ENCODE measurements at places on chromosomes 5 and 9.

- DNase-seq: no peak
These were observed 80.2 kb downstream of the PJA2 start for GRCh38 chr5:109329333-109330237.

DNA sequence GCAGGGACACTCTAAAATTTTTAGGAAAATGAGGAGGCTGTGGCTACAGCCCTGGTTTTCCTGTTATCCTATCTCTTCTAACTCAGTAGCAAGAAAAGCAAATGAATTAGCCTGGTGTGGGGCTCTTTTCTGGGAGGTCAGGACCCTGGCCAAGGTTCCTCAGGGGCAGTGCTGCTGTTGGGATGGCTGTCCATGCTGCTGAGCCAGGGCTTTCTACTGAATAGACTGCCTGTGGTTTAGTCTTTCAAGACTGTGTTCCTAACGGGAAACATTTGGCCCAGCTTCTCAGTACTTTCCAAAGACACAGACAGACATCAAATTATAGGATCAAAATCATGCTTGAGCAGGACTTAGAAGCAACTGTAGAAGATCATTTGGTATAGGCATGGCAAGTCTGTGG, 18.1 kb downstream of the TNC start:
- no peak for DNase-seq

DNA sequence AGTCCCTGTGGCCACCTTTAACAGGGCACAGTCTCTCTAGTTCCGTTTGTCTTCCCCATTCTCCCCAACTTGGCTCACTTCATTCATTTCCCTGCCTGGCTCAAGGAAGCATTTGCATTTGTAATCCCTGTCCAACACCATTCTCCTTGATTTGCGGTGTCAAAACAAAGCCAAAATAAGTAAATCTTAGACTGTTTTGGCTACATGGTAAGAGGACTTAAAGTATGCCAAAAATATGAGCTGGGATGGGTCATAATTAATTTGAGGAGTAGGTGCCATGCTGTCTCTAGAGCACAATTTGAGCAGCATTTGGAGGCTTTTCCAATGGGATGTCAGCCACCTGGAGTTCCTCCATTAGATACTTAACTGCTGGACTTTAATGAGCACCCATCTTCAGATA, 3.7 kb upstream of the GRIA1 start:
- DNase-seq: no peak

DNA sequence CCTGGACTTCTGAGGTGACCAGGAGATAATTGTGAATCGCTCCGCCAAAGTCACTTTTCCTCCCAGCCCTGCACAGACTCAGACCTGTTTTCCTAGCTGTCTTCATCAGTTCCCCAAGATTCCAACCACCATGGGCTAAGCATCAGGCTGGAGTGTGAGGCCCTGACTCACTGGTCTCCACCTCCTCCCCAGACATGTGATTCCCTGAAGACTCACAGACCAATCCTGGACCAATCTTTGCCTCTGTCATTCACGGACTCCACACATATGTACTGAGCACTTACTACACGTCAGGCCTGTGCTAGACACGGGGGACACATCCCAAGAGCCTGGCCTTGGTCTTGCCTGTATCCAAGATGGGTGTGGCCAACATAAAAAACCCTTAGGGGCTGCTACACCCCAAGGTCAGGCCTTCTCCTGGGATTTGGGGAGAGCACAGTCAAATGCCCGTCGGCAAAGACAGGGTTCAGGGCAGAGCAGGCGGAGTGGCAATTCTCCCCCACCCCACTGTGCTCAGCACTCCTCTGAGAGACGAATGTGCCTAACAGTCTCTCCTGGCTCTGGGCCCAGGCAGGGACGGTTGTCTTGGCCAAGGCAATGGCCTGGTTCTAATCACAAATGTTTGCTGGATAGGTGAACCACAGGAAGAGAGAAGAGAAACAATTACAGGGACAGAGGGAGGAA, 11.9 kb downstream of the EEIG1 start:
- DNase-seq: no peak

GRCh38 chr5:159032656-159033350, 66.9 kb downstream of the EBF1 start:
- no peak for DNase-seq

GRCh38 chr9:98793031-98793430, 3.3 kb downstream of the ANKS6 start:
- DNase-seq: no peak

DNA sequence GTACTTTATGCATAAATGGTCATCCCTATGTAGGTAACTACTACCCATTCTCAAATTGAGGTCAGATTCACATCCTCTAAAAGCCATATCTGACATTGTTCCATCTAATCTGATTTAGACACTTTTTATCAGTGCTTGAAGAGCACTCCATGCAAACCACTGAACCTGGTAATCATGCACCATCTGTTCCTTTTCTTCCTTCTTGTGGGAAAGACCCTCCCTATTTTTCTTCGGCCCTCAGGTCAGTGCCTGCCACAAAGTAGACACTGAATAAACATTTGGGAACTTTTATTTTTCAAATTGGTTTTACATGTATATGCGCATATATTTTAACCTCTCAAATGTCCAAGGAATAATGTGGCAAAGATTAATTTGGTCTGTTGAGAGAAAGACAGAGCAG, 26.0 kb upstream of the PDE4D start:
- no peak for DNase-seq

DNA sequence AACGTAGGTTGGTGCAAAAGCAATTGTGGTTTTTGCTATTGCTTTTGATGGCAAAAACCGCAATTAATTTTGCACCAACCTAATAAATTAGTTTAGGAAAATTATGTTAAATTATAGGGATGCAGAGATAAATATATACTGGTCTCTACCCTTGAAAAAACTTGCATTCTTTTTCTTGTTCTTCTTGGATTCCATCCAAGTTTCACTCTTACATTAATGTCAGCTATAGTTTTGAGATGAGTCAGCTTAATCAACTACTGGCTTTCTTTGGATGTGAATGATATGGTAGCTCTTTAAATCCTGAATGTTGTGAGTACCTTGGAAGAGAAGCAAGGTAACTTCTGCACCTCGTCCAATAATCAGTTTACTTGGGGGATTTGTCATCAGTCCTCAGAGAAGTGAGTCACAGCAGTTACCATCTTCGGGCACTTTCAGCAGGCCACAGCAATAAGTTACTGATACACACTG, 549.0 kb upstream of the ZNF608 start:
- DNase-seq: no peak

GRCh38 chr5:168270476-168270875, 21.0 kb upstream of the WWC1 start:
- no peak for DNase-seq

DNA sequence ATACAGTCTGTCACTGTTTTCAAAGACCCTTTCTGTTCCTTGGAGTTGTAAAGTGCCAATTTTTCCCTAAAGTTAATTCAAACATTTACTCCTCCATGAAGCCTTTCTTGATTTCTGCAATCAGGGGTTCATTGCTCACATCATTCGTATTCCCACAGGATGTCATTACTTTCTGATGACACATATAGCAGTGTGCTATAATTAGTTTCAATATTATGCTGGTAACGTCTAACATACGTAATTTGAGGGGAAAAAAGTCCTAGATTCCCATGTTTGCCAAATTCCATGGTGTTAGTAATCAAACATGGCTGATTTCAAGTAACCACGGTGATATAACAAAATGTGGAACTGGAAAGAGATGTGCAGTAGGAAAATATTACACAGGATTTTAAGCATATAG, 468.2 kb upstream of the MEF2C start:
- no peak for DNase-seq

DNA sequence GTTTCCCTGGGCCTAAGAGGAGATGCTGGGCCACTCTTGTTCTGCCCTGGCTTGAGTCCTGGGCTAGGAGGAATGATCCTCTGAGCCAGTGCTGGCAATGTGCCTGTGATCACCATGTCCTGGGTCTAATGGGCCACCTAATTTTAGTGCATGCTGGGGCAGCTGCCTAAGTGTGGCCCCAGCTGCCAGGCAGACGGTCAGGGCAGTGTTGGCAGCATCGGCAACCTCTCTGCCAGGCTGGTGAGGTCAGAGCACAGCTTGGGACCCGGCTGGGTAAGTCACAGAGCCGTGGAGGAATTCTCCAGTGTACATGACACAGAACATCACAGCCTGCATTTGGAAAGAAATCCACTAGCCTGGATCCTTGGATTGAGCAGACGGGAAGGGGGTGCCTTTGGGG, 21.4 kb upstream of the PITX1 start:
- DNase-seq: no peak

GRCh38 chr9:94720846-94721549, 5.5 kb upstream of the AOPEP start:
- DNase-seq: no peak

GRCh38 chr9:92665836-92666235, 4.1 kb downstream of the IPPK start:
- DNase-seq: no peak

GRCh38 chr5:139524446-139524845, 36.7 kb upstream of the UBE2D2 start:
- DNase-seq: no peak

DNA sequence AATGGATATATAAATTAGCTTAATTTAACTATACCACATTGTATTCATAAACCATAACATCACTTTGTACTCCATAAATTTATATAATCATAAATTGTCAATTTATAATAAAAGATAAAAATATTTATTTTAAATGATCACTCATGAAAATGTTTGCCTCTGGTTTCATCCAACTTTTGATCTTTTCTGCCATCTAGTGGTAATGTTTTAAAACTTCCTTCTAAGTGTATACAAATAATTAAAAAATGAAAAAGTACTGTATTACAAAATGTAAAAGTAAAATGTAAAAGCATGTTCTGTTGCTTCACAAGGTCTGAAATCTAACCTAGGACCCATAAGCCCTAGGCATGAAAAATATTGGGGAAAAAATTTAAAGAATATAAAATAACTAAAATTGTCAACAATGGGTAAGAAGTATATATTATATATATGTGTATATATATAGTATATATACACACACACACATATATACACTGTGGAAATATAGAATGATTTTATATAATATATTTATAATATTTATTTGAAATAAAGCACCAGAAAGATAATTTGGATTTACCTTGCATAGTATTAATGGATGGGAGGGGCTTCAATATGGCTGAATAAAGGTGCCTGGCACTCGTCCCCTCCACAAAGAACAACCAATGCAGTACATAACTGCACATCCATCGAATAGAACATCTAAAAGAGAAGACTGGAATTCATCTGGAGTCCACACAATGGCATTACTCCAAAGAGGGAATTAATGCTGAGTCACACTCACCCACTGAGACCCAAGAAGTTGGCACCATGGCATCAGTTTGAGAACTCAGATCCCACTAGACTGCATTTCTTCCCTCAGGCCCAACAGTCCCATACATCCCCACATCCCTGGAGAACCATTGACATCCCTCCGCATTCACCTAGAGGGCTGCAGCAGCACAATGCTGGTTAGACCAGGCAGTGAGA, 32.5 kb downstream of the ANXA1 start:
- DNase-seq: no peak

DNA sequence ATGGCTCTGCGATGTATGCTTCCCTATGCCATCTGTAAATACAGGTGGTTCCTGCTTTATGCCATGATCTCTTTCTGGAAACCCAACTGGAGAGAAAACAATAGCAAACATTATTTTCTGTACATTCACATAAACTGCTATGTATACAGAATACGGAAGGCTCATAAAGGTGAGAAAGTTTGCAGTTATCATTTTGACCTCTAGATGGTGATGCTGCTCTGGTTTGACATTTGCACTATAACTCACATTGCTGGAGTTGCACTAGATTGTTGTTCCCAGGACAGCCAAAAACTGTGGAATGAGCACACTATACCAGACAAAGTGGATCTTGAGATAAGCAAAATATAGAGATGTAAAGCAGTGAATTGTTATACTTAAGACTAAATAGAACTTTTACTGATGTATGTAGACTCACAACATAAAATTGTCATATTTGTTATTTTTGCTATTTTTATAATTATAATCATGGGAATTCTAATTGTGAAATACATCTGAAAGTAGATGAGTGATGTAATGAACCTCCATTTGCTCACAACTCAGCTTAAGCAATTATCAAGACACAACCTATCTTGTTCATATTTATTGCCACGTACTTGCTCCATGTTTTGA, 246.5 kb downstream of the PTPRD start:
- no peak for DNase-seq

- no peak for DNase-seq
These were observed 210.8 kb upstream of the ELL2 start for GRCh38 chr5:96172436-96172835.

DNA sequence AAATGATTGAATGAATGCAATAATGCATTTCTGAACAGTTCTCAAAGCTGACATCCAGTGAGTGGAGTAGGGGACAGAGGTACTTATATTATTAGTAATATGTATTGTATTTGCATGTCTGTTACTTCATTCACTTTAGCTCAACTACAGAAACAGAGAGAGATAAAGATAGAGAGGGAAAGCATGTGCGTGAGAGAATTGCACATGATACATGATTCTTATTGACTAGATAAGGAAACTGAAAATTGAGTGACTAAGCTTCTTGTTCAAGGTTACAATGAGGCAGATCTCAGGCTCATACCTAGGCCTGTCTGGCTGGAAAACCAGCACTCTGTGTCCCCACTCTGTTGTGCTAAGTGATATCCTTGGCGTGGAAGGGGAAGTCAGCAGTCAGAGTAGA, 337.7 kb upstream of the KLF4 start:
- no peak for DNase-seq

- no peak for DNase-seq
These were observed at the start of gene SNCAIP for GRCh38 chr5:122311961-122312590. Gene SNCAIP, plus strand, starts transcription at chr5:122312237. Its CDS starts 78,898 bp downstream, at chr5:122391135.

DNA sequence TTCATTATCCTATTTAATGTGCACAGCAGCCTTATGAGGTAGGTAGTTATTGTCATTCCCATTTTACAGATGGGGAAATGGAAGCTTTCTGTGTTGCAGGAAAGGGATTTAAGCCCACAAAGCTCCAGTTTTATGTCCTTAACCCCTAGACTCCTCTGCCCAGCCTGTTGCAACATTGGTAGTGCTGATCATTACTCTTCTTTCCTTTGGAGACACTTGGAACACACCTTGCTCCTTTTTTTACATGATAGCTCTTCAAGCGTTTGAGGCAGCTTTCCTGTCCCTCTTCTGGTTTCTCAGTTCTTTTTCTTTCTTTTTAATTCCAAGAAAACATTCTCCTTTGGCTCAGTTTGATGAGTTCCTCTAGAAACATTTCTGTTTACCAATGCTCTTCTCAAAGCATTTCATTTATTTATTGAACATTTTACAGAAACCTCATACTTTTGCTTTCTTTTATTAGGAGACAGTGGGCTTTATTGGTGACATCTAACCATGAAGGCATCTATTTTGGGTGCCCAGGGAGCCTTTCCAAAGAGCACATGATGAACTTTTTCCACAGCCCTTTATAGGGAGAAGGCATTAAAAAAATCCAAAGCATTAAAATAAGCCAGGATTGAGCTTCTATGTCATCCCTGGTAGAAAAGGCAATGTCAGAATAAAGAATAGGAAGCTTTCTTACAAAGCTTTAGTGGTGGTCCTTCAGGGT, 218.0 kb downstream of the TMEM38B start:
- DNase-seq: no peak

DNA sequence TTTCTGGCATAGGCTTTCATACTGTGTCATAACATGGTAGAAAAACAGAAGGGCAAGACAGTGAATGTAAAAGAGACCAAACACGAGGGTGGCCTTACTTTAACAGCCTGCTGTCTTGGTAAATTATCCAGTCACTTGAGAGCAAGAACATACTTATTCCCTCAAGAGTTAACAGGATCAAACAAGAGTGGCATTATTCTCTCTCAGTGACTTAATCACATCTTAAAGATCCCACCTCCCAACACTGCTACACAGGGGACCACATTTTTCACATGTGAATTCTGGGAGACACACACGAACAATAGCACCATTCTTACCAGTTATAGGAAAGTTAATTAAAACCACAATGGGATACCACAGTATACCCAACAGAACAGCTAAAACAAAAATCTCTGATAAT, 898.0 kb upstream of the C9orf72 start:
- no peak for DNase-seq

All from activated CD4-positive, alpha-beta T cell treated with anti-CD3 and anti-CD28 coated beads for 4 hours (primary cell).